LNCaP clone FGC (cell line): ENCODE measurements at places on chromosomes 11 and 22.

GRCh38 chr11:96125400-96125799 lies 201.5 kb upstream of the MTMR2 start:
- DNase-seq = no peak

DNA sequence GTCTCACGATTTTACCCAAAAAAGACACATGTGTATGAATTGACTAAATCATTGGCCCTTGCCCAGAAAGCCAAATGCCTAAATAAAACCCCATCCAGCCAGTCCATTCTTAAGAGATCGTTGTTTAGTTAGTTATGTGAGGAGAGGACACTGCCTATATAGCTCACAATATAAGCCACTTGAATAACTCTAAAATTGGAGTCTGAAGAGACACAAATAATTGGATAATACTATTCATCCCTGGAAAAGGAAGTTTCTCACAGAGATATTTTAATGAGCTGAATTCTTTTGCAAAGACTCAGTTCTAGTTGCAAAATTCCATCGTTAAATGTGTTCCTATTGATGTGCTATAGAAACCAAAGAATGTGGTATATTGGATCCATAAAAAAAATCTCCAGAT lies 176.7 kb downstream of the SOX6 start:
- no peak for DNase-seq

DNA sequence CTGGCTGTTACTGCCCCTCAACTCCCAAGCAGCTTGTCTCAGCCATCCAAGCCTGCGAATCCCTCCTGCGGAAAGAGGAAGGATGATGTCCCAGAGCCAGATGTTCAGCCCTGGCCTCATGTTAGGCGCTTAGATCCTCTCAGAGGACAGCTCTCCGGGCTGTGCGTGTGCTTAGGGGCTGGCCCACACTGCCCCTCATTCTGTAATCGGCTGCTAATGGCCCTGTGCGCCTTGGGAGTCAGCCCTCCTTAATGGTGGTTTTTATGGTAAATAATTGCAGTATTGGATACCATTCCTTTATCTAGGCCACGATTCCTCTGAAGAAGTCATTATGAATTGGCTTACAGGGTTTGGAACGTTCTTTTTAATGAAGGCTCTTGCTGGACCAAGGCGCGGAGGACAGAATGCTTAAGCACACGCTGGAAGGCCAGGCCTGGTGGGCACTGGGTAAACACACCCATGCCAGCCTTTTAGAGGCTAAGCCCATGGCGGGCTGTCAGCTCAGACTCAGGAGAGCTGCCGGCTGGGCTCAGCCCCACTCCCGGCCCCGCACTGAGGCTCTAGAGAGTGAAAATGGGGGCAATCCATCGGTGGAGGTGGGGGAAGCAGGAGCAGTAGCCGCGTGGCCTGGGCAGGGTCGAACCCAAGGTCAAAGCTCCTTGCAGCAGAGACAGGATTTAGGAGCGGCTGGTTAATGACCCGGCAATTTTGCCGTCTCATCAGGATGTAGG lies 1157.5 kb downstream of the BRD1 start:
- no peak for DNase-seq

GRCh38 chr11:96284917-96285316 lies 58.1 kb downstream of the MAML2 start:
- DNase-seq = no peak
